Skeletal muscle cell (primary cell): ENCODE measurements at places on chromosomes 12 and 14.

DNA sequence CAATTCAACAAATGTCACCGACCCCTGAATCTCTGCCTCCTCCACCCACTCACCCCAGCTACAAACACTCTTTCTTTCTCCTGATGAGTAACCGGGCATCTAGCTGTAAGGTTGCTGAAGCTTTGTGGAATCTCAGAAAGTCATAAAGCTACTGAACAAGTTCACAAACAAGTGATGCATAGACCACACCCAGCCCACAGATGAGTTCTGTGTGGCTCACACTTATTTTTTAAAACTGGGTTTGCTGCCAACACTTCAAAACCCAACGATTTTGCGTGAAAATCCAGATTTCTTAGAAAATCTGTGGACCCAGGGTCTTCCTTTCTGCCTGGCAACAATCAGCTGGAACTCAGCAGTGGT is 96.1 kb downstream of the APAF1 start:
- DNase-seq = no peak

DNA sequence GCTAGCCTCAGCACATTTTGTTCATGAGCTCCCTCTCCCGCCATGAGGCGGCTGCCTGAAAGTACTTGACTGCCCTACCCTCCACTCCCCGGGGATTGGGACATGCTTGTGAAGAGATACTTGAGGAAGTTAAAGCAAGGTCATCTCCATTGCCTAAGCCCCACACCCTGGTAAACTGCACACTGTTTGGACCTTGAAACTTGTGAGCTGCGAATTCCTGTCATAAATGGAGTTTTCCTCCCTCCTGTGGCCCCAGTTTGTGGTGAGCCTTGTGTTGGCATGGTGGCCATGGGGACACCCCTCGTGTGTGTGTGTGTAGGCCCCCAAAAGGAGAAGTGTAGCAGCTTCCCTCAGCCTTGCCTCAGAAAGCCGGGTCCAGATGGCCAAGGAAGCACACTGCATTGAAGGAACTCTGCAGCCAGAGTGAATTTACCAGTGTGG is 395.5 kb downstream of the ZFP36L1 start:
- no peak for DNase-seq

GRCh38 chr14:94700336-94700735 is 69.6 kb downstream of the GSC start:
- DNase-seq = no peak

DNA sequence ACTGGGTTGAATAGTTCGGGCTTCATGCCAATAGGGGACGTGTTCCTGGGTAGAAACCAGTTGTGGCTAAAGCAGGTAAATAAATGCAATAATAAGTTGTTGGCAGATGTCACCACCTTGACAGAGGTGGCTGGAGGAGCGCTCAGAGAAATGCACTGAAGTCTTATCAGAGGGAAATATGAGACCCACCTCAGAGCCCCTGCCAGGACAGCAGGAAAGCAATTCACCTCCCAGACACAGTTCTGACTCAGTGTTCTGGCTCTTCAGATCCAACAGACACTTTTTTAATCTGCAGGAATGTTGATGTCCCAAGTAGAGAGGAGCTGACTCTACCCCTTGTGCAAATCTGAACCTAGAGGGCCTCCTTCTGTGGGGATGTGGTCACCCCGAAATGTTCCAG is 687.1 kb upstream of the FBXO33 start:
- DNase-seq = no peak

DNA sequence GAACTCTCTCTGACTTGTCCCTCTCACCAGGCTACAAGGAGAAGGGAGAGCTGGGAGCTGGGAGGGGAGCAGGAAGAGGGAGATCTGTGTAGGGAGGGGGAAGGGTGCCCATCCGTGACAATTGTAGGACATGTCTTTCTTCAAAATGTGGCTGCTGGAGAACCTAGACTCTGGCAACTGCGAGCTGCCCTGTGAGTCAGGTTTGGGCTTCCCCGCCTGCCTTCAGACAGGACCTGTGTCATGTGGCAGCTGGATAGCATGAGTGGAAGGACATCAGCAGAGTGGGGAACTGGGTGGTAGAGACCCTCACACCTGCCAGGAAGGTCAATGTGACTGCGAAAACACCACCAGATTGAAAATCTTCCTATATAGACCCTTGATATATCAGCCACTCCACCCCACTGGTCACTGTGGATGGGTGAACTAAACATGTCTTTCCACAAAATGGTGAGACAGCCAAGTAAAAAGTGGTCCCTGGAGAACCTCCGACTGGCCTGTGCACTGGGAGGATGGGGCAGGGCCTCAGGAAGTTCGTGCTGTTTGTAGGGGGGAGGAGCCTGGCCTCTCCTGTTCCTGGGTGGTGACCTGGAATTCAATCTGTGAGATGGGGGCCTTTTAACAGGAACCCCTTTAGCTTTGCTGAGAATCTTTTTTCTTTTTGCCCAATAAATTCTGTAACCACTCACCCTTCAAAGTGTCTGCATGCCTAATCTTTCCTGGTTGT is 62.2 kb upstream of the CAPRIN2 start:
- no peak for DNase-seq

DNA sequence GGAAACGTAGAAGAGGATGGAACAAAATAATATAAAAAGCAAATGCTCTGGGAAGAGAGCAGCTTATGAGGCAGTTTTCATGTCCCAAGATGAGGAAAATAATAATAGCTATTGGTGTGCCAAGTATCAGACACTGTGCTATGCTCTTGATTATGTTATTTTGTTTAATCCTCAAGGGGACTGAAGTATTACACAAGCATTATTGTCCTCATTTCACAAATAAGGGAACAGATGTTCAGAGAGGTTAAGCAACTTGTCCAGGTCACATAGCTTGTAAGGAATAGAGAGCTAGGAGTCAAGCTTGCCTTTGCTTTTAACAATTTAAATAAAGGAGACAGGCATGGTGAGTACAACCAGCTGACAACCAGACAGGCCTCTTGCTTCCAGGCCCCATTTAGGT is 26.9 kb upstream of the LTBP2 start:
- no peak for DNase-seq

DNA sequence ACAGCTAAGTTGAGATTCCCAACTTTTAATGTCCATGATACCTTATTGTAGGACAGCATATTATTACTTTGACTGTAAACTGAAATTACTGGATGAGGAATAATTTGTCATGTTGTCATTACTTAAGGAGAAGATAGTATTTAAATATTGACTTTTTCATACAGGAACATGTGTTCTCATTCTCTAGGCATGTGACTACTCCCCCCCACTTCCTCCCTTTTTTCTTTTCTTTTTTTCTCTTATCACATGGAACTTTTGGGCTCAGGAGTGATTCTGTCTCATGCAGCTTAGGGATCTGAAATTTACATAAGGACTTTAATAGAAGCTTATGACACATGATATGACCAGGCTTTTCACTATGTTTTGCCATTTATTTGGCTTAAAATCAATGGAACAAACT is 127.7 kb upstream of the SLCO1C1 start:
- no peak for DNase-seq

DNA sequence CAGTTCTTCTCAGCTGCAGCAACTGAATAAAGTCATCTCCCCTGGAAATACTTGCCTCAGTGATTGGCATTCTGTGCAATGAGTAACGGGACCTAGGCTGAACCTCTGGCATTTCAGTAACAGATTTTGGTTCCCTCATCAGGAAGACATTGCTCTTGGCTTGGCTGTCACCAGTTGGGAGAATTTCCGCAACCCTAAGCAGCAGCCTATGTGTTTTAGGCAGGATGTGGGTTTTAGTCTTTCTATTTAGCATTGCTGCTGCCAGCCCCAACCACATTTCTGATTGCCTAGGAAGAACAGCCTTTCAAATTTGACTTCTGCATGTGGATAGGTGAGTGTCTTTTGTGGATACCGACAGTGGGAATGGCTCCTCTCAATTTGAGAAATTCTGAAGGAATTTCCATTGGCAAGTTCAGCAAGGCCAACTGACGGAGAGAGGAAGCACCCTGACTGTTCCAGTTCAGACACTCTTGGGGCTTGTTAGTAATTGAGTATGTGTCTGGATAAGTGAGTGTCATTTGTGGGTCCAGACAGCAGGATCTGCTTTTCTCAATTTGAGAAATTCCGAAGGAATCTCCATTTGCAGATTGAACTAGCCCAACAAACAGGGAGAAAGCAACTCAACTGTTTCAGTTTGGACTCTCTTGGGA is 19.0 kb upstream of the CLEC2A start:
- DNase-seq = no peak

- DNase-seq = no peak
Observed at GRCh38 chr12:50196537-50196936, 29.4 kb upstream of the CERS5 start.

- no peak for DNase-seq
Observed at GRCh38 chr12:25797949-25798348, 160.5 kb upstream of the RASSF8 start.

DNA sequence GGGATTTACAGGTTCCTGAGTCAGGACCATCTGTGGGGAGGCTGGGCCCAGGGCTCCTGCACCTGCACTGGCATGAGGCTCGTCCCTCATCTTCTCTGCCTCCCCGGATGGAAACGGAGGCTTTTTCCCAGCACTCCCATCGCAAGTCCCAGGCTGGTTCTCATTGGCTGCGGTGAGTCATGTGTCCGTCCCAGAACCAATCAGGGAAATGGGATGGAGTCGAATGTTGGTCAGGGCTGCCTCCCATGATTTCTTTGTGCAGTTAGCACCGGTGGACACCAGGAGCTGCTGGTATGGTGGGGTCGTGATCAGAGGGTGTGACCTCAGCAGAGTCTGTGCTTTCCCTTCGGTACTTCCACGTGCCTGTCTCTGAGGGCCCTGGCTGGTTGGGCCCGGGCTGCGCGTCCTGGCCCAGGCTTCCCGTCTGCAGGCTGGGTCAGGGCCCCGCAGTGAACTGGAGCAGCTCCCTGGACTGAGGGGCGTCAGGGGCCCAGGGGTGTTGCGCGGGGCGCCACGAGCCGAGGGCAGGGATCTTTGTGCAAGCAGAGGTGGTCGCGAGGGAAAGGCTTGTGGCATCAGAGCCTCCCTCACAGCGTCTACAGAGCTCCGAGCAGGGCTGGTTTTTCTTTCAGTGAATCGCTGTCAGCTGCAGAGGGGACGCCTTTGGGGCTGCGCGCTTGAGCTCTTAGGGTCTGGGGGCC is 168.1 kb downstream of the ADGRD1 start:
- DNase-seq = no peak

DNA sequence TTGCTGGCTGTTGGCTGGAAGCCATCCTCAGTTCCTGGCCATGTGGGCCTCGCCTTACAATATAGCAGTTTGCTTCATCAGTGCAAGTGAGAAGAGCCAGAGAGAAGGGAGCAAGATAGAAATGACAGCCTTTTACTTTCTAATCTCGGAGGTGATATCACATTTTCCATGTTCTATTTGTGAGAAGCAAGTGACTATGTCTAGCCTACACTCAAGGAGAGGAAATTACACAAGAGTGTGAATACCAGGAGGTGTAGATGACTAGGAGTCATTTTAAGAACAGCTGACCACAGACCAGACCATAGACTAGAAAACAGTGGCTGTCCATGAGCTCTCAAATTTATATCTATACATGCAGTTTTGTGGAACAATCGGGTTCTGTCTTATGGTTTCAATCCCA is 163.0 kb upstream of the NRXN3 start:
- DNase-seq = no peak

- no peak for DNase-seq
Observed at GRCh38 chr12:130622803-130623202, 93.3 kb downstream of the RIMBP2 start.

- no peak for DNase-seq
Observed at GRCh38 chr14:85947461-85948139, 417.7 kb downstream of the FLRT2 start.

DNA sequence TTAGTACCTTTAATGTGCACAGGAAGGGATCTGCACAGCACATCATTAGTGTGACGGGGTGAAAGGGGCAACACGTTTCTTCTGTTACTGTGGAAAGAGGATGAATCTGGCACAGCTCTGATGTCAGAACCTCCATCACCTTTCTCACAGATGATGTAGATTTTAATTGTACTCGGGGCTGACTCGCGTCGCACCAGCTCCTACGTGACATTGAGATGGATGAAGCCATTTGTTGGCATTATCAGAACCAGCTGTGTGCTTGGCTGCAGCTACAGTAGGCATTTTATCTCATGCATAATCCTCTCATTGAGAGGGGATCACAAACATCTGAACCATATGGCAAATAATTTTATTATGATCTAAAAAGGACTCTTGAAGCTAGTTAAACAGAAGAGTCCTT is 173.6 kb downstream of the PDZRN4 start:
- DNase-seq = no peak

DNA sequence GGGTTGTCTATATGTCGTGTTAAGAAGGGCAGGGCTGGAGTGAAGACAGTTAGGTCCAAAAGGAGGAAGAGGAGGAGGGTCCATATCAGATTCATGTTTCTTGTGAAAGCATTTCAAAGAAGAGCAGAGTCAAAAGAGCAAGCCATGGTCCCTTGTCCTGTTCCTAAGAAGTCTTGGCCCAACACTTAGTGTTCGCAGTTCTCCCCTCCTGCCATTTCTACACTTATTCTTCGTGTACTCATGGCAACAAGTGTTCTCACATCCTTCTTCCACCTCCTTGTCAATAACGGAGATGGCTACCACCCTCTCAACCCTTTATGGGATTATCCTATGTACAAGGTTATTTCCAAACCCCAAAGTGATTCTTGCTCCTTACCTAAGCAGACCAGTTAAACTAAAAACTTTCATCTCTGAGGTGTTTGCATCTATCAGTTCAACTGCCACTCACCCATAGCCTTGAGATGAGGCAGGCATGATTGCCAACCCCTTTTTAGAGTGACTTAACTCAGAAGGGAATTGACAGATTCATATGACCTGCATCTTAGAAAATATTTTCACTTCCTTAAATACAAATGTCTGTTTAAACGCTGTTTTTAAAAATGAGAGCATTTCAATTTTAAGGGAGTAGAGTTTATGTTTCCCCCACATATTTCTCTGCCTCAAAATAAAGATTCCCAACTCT is 19.8 kb upstream of the RNASE2 start:
- DNase-seq = no peak

- no peak for DNase-seq
Observed at GRCh38 chr12:130013771-130014484, 110.1 kb upstream of the TMEM132D start.

- DNase-seq = no peak
Observed at GRCh38 chr12:94851396-94852028, 152.0 kb downstream of the NDUFA12 start.

DNA sequence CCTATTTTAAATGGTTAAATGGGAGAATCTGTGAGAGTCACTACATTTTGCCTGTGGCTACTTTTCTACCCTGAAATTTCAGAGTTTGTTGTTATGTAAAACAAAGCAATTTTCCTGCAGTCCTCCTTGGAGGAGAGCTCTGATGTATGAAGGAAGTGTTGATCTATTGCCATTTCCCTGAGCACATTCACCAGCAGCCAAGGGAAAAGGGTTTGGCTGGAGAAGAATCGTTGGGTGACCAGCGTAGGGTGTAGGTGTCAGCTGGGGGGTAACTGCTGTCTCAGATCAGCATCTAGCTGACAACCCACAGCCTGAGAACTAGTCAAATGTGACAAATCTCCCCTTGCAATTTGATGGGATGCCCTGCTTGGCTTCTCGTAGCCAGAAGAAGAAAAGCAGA is 230.5 kb downstream of the PDZRN4 start:
- no peak for DNase-seq

DNA sequence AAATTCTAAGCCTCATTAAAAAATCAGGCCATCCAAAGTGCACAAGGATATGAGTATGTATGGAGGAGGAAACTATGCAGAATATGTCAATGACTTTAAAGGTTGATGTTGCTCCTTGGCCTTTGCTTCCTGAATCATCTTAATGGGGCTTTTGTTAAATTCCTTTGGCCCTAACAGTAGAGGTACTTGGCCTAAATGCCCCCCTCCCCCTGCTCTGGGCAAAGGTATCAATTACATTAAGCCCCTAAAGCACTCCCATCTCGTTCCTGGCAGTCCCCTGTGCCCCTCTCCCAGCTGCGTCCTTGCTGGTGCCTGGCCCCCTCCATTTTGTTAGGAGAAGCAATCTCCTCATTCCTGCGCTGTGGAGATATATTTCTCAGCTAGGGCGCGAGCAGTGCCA is 4.8 kb downstream of the COPZ1 start:
- no peak for DNase-seq
